Body of pancreas (tissue), 4 donors: ENCODE measurements at places on chromosomes 16 and 17. TPM values are rescaled to one million over a fixed set of nuclear protein-coding genes. Genes with fewer than 3 reads are reported as not detected.
A peak's percentile ranks its signal among the peaks of the same experiment; 100 is the strongest.

The PYY gene
- not detected for total RNA-seq

The KRT33A gene
- total RNA-seq = not detected

The ALOX12 gene
- not detected for total RNA-seq

The CES5A gene
- total RNA-seq = not detected

DNA sequence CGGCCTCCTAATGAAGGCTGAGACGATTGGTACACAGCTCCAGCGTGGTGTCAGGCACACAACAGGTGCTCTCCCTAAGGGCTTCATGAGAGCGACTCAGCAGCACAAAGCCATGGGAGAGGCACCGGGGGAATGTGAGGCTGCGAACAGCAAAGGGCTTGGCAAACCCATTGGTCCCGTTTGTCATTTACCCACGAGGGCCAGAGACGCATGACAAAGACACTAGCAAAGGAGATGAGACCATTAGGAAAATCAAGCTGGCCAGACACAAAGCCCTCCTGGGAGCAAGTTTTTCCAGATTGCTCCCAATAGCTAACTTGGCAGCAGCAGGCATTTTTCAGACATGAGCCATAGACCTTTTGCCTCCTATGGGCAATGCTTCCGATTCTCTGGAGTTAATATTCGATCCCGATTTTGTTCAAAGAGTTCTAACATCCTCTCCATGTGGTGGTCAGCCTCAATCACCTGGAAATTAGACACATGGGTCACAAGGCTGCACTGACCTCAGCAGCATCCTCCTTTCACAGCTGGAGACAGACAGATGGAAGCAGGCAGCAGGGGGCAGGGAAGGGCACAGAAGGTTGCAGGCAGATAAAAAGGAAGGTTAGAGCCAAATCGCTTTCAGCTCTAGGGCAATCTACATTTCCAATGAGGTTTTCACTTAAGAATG, 38.2 kb downstream of the TK2 start:
- peaks cover 83% of the 10 kb centered on the region for H3K4me1 ChIP-seq
- H3K4me3 ChIP-seq = no peak overlapping the region
- peak; percentile 70 for DNase-seq
- H3K36me3 ChIP-seq = no peaks in the 10 kb centered on the region
- H3K27me3 ChIP-seq = no peaks in the 10 kb centered on the region
- peak overlapping the region; percentile 92 for H3K27ac ChIP-seq

- H3K36me3 ChIP-seq = no peaks in the 10 kb centered on the region
- H3K27me3 ChIP-seq = no peaks in the 10 kb centered on the region
- H3K4me3 ChIP-seq = no peak overlapping the region
- no peak overlapping the region for H3K27ac ChIP-seq
- DNase-seq = no peak
Observed at GRCh38 chr16:76346210-76346609, 69.0 kb downstream of the CNTNAP4 start.

GRCh38 chr16:11535494-11535893, 51.2 kb downstream of the LITAF start:
- H3K27me3 ChIP-seq = no peaks in the 10 kb centered on the region
- H3K4me1 ChIP-seq = peaks cover 9% of the 10 kb centered on the region
- H3K27ac ChIP-seq = no peak overlapping the region
- DNase-seq = no peak
- H3K4me3 ChIP-seq = no peak overlapping the region

DNA sequence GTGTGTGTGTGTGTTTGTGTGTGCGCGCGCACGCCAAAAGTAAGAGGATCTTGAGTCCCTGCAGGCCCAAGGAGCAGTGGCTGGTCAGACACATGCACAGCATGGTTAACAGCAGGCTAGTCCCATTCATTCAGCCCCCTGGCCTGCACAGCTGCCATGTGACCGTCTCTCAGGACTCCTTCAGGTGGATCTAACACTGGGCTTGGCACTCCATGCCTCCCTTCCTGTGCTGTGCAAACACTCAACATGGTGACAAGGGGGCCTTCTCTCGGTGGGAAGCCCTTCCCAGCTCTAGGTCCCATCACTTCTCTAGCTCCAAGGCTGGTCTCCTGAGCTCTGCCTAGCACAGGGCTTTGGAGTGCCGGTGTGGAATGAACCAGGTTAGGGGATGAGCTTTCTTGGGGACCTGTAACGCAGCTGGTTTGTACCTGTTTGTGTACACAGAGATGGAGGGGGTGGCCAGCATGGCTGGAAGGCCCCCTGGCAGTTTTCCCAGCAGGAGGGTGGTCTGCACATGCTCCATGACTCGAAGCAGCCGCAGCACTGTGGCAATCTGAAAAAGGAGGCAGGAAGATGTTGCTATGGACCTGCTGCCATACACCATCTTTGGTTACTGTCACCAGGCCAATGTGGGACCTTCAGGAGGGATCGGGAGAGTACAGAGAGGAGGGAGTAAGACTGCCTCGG, 69.4 kb upstream of the GCSH start:
- no peak for DNase-seq
- H3K27me3 ChIP-seq = no peaks in the 10 kb centered on the region
- H3K27ac ChIP-seq = no peak overlapping the region
- no peaks in the 10 kb centered on the region for H3K36me3 ChIP-seq
- H3K4me1 ChIP-seq = no peaks in the 10 kb centered on the region

DNA sequence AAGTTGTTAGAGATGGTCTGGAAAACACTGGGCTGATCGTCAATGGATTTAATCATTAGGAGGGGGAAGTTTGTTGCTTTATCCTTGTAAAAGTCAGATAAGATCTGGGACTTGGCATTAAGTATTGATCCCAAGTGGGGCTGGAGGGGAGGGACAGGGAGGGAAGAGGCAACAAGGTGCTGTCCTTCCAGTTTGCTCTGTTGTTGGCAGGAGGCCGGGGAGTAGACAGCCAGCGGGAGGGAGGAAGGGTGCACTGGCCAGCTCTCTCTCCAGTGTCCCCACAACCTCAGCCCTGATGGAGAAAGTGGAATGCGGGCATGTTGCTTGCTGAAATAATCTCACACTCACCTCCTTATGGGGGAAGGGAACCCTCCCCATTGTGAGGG, 210.2 kb downstream of the CCDC182 start:
- no peak overlapping the region for H3K4me3 ChIP-seq
- DNase-seq = no peak
- no peak overlapping the region for H3K27ac ChIP-seq

DNA sequence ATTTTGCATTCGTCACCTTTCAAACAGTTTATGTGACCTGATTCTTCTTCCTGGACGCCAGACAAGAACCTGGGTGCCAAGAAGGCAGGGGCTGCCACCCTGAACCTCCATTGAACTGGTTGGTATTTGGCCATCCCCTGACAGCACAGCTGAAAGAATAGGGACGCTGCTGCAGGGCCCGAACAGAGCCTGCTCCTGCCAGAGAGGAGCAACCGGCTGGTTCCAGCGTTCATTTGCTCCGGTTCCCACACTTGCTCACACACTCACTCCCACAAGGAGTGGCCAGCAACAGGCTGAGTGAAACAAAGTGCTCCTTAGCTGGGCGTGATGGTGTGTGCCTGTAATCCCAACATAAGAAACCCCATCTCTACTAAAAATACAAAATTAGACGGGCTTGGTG, 14.9 kb downstream of the KRT9 start:
- H3K4me3 ChIP-seq = no peak overlapping the region
- no peaks in the 10 kb centered on the region for H3K27me3 ChIP-seq
- H3K4me1 ChIP-seq = no peaks in the 10 kb centered on the region
- H3K27ac ChIP-seq = no peak overlapping the region
- H3K36me3 ChIP-seq = no peaks in the 10 kb centered on the region
- no peak for DNase-seq

DNA sequence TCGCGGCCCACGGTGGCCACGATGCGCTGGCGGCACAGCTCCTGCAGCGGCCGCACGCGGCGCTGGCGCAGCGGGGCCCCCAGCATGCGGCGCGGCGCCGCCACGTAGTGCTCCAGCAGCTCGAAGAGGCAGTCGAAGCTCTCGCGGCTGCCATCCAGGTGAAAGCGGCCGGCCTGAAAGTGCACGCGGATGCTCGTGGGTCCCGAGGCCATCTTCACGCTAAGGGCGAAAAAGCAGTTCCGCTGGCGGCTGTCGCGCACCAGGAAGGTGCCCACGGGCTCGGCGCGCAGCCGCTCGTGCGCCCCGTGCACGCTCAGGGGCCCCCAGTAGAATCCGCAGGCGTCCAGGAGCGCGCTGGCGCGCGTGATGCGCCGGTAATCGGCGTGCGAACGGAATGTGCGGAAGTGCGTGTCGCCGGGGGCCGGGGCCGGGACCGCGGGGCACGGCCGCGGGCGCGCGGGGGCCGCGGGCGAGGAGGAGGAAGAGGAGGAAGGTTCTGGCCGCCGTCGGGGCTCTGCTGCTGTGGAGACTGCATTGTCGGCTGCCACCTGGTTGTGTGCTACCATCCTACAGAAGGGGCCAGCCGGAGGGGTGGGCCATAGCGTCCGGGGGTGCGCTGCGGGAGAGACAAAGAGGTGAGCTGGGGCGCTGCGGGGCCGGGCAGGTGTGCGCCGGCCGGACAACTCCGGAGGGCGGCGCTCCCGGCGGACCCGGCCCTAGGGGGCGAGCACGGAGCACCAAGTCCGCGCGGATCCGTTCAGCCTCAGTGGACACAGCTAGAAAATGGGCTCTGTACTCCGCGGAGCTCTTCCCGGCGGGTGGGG, 879 bp downstream of the SOCS1 start:
- no peaks in the 10 kb centered on the region for H3K36me3 ChIP-seq
- DNase-seq = peak; percentile 53
- H3K4me1 ChIP-seq = peaks cover 34% of the 10 kb centered on the region
- H3K27me3 ChIP-seq = no peaks in the 10 kb centered on the region

DNA sequence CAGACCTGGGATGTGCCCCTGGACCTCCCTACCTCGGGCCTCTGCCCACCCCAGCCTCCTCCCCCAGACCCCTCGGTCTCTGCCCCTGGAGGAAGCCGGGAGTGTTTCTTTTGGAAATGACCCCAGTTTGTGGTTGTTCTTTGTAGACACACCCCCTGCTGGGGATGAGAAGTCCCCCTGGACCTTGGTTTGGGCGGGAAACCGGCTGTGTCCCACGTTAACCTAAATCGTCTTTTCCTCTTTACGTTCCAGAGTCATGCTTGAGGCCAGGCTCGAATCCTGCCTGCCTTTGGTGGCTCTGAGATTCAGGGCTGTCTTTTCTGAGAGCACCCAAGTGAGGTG, 116.6 kb downstream of the METRNL start:
- peak; percentile 4 for DNase-seq
- H3K4me3 ChIP-seq = no peak overlapping the region
- no peaks in the 10 kb centered on the region for H3K4me1 ChIP-seq

DNA sequence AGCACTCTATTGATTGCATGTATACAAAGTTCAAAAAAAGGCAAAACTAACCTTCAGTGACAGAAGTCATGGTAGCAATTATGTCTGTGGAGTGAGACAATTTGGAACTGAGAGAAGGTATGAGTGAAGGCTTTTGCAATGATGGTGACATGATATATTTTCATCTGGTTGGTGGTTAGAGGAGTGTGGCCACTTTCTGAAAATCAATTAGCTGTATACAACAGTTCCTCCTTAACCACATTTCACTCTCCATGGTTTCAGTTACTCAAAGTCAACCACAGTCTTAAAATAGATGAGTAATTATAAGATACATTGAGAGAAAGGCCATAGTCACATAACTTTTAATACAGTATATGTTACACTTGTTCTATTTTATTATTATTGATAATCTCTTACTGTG, 26.2 kb downstream of the ADAMTS18 start:
- no peaks in the 10 kb centered on the region for H3K27me3 ChIP-seq
- no peak for DNase-seq
- no peak overlapping the region for H3K27ac ChIP-seq
- no peaks in the 10 kb centered on the region for H3K36me3 ChIP-seq
- no peaks in the 10 kb centered on the region for H3K4me1 ChIP-seq

- no peak overlapping the region for H3K4me3 ChIP-seq
- peak; percentile 29 for DNase-seq
- no peaks in the 10 kb centered on the region for H3K36me3 ChIP-seq
- H3K4me1 ChIP-seq = peaks cover 16% of the 10 kb centered on the region
- peak overlapping the region; percentile 4 for H3K27ac ChIP-seq
Observed at GRCh38 chr17:67672592-67673335, 45.0 kb upstream of the NOL11 start.

GRCh38 chr17:73420897-73421296, 109.1 kb upstream of the CDC42EP4 start:
- no peaks in the 10 kb centered on the region for H3K27me3 ChIP-seq
- H3K4me3 ChIP-seq = no peak overlapping the region
- no peak for DNase-seq
- no peaks in the 10 kb centered on the region for H3K4me1 ChIP-seq

- H3K27ac ChIP-seq = no peak overlapping the region
- H3K36me3 ChIP-seq = no peaks in the 10 kb centered on the region
- no peak overlapping the region for H3K4me3 ChIP-seq
- no peak for DNase-seq
Observed at GRCh38 chr16:81888520-81889394, 109.7 kb downstream of the PLCG2 start.

DNA sequence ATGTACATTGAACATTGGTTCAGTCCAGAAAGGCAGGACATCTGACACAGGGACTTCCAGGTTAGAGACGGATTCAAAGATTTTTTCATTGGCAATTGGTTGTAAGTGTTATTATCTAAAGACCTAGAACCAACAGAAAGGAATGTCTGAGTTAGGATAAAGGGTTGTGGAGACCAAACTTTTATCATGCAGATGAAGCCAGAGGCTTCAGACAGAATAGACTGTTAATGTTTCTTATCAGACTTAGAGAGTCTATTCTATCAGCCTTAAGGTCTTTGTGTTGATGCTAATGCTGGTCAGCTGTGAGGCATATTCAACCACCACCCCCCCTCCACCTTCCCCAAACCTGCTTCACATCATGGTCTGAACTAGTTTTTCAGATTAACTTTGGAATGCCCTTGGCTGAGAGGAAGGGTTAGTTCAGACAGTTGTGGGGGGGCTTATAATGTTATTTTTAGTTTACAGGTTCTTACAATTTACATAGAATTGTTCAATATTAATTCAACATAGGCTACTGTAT, 2.1 kb upstream of the ITGB3 start:
- H3K27ac ChIP-seq = no peak overlapping the region
- no peak for DNase-seq
- no peaks in the 10 kb centered on the region for H3K36me3 ChIP-seq
- H3K4me1 ChIP-seq = peaks cover 15% of the 10 kb centered on the region
- no peaks in the 10 kb centered on the region for H3K27me3 ChIP-seq

DNA sequence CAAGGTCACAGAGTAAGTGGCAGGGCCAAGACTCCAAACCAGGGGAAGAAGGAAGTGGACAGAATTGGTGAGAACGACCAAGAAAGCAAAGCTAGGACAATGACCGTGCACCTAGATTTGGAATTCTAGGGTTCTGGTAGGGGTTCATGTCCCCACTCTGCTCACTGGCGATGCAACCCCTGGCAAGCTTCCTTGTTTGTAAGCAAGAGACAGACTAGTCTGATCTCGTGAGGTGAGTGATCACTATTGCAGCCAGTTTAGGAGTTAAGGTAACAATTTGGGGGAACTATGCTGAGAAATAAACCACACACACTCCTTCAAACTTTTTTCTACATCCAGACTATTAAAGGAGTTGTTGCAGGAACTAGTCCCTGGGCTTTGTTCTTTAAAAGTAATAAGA, 48.1 kb downstream of the XPO6 start:
- H3K27ac ChIP-seq = no peak overlapping the region
- no peaks in the 10 kb centered on the region for H3K4me1 ChIP-seq
- DNase-seq = no peak
- H3K27me3 ChIP-seq = no peaks in the 10 kb centered on the region
- no peak overlapping the region for H3K4me3 ChIP-seq
